ENCODE measurements at places on chromosomes 7 and 10.

DNA sequence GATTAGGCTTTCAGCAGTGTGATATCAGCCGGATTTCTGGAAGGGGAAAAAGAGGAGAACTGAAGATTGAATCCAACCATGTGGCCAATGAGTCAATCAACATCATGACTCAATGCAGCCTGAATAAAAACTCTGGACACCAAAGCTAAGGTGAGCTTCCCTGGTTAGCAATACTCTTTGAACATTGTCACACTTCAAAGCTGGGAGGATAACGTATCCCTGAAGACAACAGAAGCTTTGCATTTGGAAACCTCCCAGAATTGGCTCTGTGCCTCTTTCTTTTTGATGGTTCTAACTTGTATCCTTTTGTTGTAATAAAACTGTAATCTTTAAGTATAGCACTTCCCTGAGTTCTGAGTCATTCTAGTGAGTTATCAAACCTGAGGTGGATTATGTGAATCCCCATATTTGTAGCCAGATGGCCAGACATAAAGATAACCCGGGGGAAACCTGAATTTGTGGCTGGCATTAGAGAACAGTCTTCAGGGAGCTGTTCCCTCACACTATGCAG is 284.4 kb downstream of the IPMK start:
- no peak for DNase-seq

GRCh38 chr7:92716825-92717580 is 119.4 kb downstream of the CDK6 start:
- DNase-seq = no peak

- DNase-seq = no peak
Measured at GRCh38 chr7:6430271-6430940, 17.3 kb downstream of the DAGLB start.

GRCh38 chr10:24756283-24756682 is 32.6 kb upstream of the ARHGAP21 start:
- no peak for DNase-seq

DNA sequence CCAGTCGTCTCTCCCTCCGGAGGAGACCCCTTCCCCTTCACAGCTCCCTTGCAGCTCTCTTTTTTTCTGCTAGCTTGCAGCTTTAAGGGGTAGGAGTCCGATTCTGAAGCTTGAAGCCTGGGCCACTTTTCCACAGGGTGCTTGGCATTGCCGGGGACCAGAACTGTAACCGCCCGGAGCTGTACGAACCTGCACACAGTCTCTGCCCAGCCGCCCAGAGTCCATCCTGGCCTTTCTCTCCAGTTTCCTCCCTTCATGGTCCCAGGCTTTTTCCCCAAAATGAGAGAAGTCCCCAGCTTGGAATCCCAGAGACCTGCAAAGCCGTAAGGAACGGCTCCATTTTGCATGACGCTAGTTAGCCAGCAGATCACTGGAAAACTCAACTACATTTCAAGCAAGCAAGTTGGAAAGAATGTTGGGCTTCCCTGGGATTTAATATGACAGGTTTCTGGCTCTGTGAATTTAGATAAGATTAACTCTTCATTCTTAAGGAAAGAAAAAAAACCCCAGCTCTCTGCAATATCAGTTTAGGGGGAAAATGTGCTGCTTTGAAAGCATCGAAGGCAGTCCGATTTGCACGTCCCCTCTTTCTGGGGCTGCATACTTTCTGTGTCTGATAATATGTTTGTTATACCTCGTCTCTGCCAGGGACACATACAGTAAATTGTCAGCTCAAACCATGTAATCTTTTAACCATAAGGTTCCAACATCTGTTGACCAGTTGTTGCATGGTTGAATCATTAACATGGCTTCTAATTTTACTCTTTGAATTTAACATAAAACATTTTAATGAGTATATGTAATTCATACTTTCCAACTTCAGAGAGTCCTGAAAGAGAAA is 190.0 kb upstream of the LYZL2 start:
- DNase-seq = no peak

DNA sequence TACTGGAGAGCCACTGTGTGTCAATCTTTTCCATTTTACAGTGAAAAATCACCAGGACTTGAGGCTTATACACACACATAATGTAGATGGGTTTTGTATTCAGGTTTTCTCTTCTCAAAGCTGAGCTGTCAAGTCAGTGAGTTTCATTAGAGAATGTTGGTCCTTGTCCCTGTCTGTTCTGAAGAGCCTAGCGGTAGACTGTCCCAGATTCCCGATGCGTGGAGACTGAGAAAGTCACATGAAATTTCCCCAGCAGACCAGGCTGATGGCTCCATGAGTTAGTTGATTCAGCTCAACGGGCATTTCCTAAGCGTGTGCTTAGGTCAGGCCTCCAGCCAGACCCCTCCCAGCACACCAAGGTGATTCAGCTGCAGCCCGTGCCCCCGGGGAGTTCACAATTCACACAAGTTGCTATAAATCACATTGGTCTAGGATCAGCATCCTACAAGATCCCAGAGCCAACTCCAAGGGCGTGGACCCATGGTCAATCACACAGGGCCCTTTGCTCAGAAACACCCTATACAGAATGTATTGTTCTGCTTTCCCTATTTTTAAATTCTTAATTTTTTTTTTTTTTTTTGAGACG is 17.2 kb downstream of the CHST15 start:
- DNase-seq = no peak

GRCh38 chr7:24981171-24981951 is 1.4 kb upstream of the OSBPL3 start:
- DNase-seq = no peak

- no peak for DNase-seq
Measured at GRCh38 chr7:28507525-28508282, 95.4 kb downstream of the CREB5 start.

DNA sequence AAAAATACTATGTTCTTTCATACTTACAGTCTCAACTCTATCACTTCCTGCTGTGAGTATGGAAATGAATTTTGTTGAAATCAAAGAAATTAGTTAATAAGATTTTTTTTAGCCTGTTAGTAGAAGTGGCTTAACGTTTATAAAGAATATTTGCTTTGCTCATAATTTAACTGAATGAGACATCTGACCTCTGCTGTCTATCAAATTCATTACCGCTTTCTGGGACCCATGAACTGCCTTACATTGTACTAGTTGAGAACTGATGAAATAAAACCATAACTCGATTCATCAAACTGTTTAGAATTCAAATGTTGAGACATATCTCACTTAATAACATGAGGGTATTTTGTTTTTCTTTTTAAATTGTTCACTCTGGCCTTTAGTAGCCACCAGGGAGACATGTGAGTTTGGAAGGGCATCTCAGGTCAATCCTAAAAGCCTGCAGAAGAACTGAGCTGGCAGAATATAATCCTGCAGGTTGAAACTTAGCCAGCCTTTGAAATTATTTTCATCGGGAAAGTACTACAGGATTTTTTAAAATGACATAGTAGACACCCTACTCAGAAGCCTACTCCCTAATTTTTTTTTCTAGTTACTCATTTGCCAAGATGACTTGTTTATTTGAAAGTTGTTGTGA is 78.7 kb downstream of the KIAA1217 start:
- DNase-seq = no peak

DNA sequence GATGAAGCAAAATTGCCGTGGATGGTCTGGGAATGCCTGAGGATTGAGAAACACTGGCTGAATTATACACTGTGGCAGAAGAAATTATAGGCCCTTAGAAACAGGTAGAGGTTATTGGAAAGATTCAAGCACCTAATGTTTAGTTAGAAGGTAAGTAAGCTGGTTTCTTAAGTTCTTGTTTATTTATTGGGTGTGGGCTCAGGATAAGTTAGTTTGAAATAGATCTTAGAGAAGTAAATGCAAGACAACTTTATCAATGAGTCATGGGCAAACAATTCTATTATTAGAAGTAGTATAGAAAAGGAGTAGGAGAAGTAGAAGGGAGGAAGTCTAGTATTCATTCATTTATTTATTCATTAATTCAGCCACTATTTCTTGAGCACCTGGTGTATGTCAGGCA is 96.5 kb downstream of the KAT6B start:
- no peak for DNase-seq

DNA sequence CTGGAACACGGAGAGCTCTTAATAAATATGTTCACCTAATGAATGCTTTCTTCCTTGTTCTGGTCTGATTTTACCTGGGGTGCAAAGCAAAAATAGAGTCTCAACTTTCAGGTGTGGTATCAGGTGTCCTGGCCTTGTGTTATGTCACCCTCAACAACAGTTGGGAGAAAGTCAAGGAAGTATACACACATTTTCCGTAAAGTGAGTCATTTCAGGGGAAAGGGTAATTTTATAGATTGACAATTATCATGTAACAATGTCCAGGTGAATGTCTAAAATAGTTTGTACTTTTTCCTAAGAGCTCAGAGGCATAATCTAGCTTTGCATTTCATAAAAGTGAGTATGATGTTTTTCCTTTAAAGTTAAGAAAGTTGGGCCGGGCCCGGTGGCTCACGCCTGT is 287.4 kb downstream of the SKIDA1 start:
- DNase-seq = no peak

DNA sequence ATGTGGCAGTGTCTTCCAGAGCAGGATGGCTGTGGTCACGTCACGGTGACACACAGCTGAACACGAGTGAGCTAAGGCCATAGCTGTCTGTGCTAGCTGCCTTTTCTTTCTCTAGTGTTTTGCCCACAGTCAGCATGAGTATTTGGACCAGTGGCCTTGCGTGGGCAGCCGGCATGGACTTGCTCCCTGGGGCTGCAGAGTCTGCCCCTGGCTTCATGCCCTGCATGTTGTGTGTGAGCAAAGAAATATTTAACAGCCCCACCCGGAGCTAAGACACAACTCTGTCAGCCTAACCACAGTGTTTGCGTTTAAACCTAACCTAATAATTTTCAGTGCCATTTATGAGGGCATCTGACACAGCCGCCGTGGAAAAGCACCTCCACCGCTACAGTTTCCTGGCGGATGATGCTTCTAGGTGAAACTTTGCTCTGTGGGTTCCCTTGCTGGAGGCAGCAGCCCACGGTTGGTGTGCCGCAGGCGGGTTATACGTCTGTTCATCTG is 14.6 kb downstream of the CHST12 start:
- DNase-seq = no peak

GRCh38 chr10:75450075-75450445 is 18.6 kb downstream of the LRMDA start:
- DNase-seq = no peak

- no peak for DNase-seq
Measured at GRCh38 chr10:130421909-130422308, 285.7 kb downstream of the GLRX3 start.

GRCh38 chr10:122060250-122060649 is 71.3 kb downstream of the TACC2 start:
- no peak for DNase-seq

DNA sequence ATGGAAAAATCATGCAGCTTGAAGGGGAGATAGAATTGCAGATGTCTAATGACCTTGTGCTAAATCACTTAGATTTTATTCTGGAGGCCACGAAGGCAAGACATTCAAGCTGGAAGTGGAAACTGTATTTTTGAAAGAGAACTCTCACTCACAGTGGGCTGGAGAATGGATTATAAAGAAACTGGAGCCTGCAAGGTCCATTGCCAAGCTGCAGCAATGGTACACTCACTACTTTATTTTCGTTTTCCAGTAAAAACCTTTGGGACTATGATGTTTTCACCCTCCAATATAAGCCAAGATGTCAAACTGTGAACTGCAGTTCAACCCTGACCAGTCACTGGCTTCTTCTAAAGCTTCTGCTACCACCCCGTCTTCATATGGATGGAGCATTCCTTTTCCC is 62.0 kb downstream of the SKIDA1 start:
- DNase-seq = no peak

GRCh38 chr10:50550291-50550839 is 73.4 kb downstream of the SGMS1 start:
- DNase-seq = no peak

DNA sequence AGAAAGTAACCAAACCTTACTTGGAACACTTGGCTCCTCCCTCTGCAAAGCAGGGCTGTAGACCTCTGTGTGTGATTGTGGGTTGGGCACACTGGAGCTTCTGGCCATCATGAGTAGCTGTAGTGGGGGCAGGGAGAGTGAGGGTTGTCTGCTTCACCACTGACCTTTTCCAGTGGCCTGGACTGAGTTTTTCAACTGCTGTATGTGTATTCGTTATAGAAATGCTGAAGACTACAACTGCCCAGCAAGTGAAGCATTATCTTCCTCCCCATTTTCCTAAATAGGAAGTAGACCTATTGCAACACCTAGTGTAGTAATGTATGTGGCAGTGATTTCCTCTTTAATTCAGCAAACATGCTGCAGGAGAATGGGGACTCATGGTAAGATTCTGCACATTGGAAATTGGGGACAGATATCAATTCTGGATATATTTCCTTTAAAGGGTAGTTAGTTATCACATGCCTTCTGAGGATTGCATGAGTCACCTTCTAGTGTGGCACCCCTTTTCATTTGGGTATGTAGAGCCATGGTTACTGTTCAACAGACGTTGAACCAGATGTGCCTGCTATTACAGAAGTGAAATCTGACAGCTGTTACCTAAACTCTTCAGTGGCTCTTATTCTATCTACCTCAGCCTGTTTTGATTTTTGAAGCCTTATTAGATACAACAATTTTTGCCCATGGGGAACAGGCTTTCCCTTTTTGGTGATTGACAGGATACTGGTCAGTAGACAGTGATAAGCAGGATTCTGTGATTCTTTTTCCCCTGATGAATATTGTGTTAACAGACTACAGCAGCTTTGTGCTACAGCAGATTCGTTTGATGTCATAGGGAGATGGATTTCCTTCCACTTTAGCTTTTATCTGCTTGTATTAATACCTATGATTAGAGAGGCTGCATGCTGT is 130.9 kb downstream of the SND1 start:
- DNase-seq = no peak

- no peak for DNase-seq
Measured at GRCh38 chr10:89167915-89168314, 39.2 kb downstream of the CH25H start.

- DNase-seq = no peak
Measured at GRCh38 chr10:105843786-105844185, 1202.7 kb downstream of the SORCS3 start.

DNA sequence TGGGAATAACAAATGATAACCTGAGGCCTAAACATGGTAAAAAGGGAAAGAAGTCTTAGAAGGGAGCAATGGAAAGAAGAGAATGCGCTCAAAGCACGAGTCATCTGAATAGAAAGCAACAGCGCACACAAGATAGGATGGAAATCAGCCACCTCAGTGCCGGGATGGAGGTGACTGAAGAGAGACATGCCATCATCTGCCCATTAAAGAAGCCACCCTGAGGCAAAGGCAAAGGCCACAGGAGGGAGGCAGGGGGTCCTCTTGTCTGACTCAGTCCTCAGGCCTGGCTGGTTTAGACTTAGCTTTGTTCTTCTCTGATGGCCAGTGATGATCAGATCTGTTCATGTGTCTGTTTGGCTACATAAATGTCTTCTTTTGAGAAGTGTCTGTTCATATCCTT is 180.6 kb downstream of the CHCHD3 start:
- DNase-seq = no peak

DNA sequence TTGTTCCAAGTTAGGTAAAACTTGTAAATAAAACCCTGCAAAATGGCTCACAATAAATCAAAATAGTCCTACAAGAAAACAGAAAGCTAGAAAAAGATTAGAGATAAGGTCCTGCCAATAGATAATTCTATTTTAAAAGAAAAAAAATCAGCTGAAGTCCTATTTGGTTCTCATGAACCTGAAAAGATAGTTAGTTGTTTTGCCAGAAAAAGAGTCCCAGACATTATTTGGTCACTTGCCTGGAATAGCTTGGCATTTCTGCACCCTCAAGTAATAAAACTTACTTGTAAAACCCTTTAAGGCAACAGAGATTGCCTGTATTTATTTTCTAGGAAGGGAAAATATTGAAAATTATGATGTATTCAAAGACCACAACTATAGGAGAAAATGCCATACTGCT is 47.7 kb downstream of the LRRN3 start:
- no peak for DNase-seq
